MCF 10A (cell line): ENCODE measurements at places on chromosomes 1 and 21. TPM values are rescaled to one million over a fixed set of nuclear protein-coding genes. Genes with fewer than 3 reads are reported as not detected.

SPRR5 gene
- not detected in 2 replicates for total RNA-seq

FMN2 gene
- total RNA-seq, result 5.3 and 8.6 TPM in 2 replicates

SYNJ1 gene
- 9.4 and 9.7 TPM in 2 replicates for total RNA-seq

SUMO3 gene
- 59.5 and 62.3 TPM in 2 replicates for total RNA-seq

CIART gene
- 5.0 and 5.2 TPM in 2 replicates for total RNA-seq

HMCN1 gene
- 0.07 and 0.12 TPM in 2 replicates for total RNA-seq

NBPF15 gene
- total RNA-seq, result 158 and 162 TPM in 2 replicates

BPNT1 gene
- total RNA-seq, result 39.2 and 44.6 TPM in 2 replicates

POU3F1 gene
- 0.14 TPM in 1 of 2 replicates, not detected in the other for total RNA-seq

CAMSAP2 gene
- total RNA-seq, result 144 and 209 TPM in 2 replicates

IQGAP3 gene
- total RNA-seq, result 36.4 and 48.3 TPM in 2 replicates

CD48 gene
- not detected in 2 replicates for total RNA-seq

LAMC2 gene
- total RNA-seq, result 751 and 884 TPM in 2 replicates

CRNN gene
- total RNA-seq, result not detected in 2 replicates

DMRTA2 gene
- not detected in 2 replicates for total RNA-seq

KRTAP19-5 gene
- not detected in 2 replicates for total RNA-seq

SV2A gene
- 0.12 TPM in 1 of 2 replicates, not detected in the other for total RNA-seq

FMO5 gene
- 0.72 and 0.86 TPM in 2 replicates for total RNA-seq

RAB3B gene
- 0.02 and 0.05 TPM in 2 replicates for total RNA-seq

IL19 gene
- not detected in 2 replicates for total RNA-seq
